ENCODE measurements at places on chromosomes 16 and 17.
A peak's percentile ranks its signal among the peaks of the same experiment; 100 is the strongest.

DNA sequence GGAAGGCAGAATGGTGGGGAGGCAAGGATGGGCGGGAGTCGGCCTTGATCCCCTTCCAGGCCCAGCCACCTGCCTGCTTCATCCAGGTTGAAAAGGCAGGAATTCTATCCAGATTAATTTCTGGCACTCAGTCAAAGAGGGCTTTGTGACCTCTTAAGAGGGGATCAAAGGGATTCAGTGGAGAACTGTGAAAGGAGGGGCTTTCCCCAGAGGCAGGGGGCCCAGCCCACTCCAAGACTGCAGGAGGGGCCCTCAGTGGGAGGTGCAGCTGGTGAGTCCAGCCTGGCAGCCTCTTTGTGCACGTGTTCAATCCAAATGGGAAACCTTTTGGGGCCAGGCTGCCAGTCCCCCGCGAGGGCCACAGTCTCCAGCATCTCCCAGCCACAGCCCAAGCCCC is 148.5 kb upstream of the PLCG2 start:
- DNase-seq = no peak

DNA sequence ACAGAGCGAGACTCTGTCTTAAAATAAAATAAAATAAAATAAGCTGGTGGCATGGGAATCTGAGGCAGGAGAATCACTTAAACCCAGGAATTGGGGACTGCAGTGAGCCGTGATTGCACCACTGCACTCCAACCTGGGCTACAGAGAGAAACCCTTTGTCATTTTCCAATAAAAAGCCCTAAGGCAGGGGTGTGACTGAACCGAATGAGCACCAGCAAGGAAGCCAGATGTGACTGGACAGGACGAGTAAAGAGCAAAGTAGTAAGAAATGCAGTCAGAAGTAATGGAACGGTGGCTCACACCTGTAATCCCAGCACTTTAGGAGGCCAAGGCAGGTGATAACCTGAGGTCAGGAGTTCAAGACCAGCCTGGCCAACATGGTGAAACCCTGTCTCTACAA is 3.8 kb upstream of the RPL23 start:
- DNase-seq = no peak

- no peak for DNase-seq
Observed at GRCh38 chr17:82391496-82392066, 20.0 kb downstream of the UTS2R start.

GRCh38 chr16:26983426-26983825 is 83.3 kb upstream of the C16orf82 start:
- no peak for DNase-seq

DNA sequence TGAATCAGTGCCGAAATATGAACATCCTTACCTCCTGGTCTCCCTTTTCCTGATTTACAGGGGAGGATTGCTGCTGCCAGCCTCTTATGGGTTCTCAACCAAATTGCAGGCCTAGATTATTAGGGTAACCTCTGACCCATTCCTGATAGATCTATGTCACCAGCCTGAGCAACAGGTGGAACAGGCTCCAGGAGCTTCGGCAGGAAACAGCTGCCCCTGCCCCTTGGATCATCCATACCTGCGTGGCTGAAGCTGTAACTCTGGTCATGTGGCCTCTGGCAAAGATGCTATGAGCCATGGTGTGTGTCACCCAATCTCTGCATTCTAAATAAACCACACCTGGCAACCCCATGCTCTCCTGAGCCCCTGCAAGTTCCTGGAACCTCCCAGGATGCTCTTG is 18.4 kb upstream of the RBBP6 start:
- no peak for DNase-seq

- no peak for DNase-seq
Observed at GRCh38 chr16:5042574-5043171, 8.9 kb upstream of the NAGPA start.

- no peak for DNase-seq
Observed at GRCh38 chr17:73462823-73463222, 151.0 kb upstream of the CDC42EP4 start.

DNA sequence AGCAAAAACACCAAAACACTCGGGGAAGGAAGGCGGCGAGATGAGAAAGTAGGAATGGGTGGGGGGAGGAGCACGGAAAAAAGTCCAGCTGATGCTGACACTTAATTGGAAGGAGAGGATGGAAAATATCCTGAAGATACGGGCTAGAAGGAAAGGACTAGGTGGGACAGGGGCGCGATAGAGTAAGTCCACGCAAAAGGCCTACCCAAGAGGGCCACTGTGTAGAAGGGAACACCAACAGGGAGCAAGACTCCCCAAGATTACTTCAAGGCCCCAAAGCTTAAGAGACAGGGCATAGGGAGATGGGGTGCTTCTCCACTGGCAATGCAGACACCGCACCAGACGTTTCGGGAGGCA is 736 bp downstream of the APPBP2 start:
- no peak for DNase-seq

DNA sequence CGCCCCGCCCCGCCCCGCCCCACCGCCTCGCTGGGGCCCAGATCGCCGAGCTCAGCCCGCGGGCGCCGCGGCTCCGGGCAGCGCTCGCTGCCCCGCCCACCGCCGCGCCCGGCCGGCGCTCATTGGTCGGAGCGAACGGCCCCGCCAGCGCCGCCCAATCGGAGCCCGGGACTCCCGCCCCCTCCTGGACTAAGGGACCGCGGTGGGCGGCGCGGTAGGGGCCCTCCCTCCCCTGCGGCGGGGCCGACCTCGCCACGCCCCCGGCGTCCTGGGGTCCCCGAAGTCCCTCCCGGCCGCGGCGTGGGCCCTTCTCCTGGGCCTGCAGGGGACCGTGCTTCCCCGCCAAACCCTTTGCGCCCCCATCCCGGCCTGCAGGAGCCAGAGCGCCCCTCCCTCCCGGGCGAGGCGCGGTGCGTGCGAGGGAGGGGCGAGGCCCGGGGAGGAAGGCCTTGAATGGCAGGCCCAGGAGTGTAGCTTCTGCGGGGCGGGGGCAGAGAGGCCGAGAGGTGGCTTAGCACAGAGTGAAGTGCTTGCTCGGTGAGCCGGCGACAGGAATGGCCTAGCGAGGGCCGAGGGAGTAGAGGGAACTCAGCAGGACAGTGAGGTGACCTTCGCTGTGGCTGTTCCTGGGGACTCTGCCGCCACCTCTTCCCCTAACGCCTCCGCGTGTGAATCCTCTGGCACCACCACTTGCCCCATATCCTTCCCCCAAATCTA is at the start of gene CAMKK1:
Gene CAMKK1, minus strand, starts transcription at position 51 of the 717 bp plus-strand sequence. CDS start 7,366 bp downstream, outside the sequence.
- DNase-seq = peak; percentile 94

DNA sequence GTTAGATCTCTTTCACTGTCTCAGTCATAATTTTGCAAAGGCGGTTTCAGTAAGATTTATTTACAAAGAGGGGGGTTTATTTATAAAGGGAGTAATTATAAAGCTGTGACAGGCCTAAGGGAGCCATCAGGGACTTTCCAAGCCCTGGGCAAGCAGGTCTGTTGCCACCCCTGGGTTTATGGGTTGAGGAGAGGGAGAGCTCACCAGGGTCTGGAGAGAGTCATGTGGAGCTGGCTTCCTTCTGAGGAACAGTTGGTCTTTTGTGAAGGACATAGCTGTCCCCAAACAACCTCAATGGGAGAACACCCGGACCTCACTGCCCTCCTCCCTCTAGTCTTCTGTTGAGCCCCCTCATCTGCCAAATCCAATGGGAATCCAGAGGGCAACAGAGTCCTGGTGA is 9.8 kb downstream of the ITGAM start:
- no peak for DNase-seq

GRCh38 chr17:80080081-80080480 is 21.3 kb upstream of the GAA start:
- DNase-seq = no peak

DNA sequence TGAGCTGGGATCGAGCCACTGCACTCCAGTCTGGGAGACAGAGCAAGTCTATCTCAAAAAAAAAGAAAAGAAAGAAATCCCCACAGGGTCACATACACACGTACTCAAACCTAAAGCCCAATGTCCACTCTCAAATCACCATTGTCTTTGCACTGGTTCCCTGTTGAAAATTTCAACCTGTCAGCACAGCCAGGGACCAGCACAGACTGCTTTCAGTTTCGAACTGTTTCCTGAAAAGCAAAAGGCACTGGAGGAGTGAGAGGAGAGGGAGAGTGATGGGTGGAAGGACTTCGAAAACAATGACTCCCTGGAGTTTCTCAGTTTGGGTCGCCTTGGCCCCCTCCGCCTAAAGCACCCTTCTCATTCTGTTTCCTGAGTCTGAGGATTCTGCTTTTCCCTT is 9.0 kb upstream of the CD300C start:
- no peak for DNase-seq

GRCh38 chr17:33091271-33091670 is 99.6 kb downstream of the SPACA3 start:
- DNase-seq = no peak

- DNase-seq = no peak
Observed at GRCh38 chr17:56130631-56131030, 22.6 kb upstream of the ANKFN1 start.
